ENCODE measurements at places on chromosomes 5 and 9. TPM values are rescaled to one million over a fixed set of nuclear protein-coding genes. Genes with fewer than 3 reads are reported as not detected.

The CEL gene
- 0.18 TPM for total RNA-seq

The ST8SIA4 gene
- 0.28 TPM for total RNA-seq

The C5orf52 gene
- total RNA-seq = not detected

The CCDC152 gene
- 1.6 TPM for total RNA-seq

The PCDHAC1 gene
- 0.18 TPM for total RNA-seq

The DTWD2 gene
- 3.5 TPM for total RNA-seq

The NPR3 gene
- total RNA-seq = 422 TPM

The IL5 gene
- total RNA-seq = not detected

The CCIN gene
- total RNA-seq = 0.57 TPM

The C9orf50 gene
- 0.18 TPM for total RNA-seq

The OLFML2A gene
- total RNA-seq = 6.5 TPM

The SAXO1 gene
- under 0.01 TPM for total RNA-seq

The HTR1A gene
- not detected for total RNA-seq

The PHYHD1 gene
- 6.4 TPM for total RNA-seq

Data from smooth muscle cell of bladder (primary cell).